ENCODE measurements at places on chromosomes 7 and 10.
A peak's percentile ranks its signal among the peaks of the same experiment; 100 is the strongest.

DNA sequence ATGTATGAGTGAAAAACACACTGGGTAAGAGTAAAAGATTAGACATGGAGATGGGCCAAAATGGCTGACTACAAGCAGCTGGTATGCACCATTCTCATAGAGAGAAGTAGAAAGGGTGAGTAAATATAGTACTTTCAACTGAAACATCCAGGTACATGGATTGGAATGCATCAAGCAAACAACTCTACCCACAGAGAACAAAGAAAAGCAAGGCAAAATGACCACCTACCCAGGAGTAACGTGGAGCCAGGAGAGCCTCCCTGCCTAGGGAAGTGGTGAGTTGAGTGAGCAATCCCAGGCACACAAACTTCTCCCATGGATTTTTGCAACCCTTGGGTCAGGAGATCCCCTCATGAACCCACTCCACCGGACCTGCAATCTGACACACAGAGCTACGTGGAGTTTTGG, 212.8 kb downstream of the PTN start:
- H3K4me1 ChIP-seq = no peaks in the 10 kb centered on the region
- no peak for DNase-seq
- H3K4me3 ChIP-seq = no peak overlapping the region

- H3K36me3 ChIP-seq = no peaks in the 10 kb centered on the region
- DNase-seq = peak; percentile 62
- peak overlapping the region; percentile 31 for H3K27ac ChIP-seq
- no peak overlapping the region for H3K4me3 ChIP-seq
Measured at GRCh38 chr10:97731346-97732051, 5.4 kb upstream of the ZFYVE27 start.

GRCh38 chr7:64882341-64883112, 20.5 kb upstream of the ZNF273 start:
- DNase-seq = no peak
- H3K27ac ChIP-seq = no peak overlapping the region
- H3K27me3 ChIP-seq = peaks cover 49% of the 10 kb centered on the region
- peak overlapping the region; percentile 69 for H3K4me3 ChIP-seq
- H3K4me1 ChIP-seq = peaks cover 16% of the 10 kb centered on the region

GRCh38 chr7:47480576-47481538, 101.1 kb downstream of the TNS3 start:
- peak overlapping the region; percentile 21 for H3K27ac ChIP-seq
- H3K27me3 ChIP-seq = peaks cover 11% of the 10 kb centered on the region
- no peak overlapping the region for H3K4me3 ChIP-seq
- no peaks in the 10 kb centered on the region for H3K4me1 ChIP-seq
- no peaks in the 10 kb centered on the region for H3K36me3 ChIP-seq
- DNase-seq = no peak

DNA sequence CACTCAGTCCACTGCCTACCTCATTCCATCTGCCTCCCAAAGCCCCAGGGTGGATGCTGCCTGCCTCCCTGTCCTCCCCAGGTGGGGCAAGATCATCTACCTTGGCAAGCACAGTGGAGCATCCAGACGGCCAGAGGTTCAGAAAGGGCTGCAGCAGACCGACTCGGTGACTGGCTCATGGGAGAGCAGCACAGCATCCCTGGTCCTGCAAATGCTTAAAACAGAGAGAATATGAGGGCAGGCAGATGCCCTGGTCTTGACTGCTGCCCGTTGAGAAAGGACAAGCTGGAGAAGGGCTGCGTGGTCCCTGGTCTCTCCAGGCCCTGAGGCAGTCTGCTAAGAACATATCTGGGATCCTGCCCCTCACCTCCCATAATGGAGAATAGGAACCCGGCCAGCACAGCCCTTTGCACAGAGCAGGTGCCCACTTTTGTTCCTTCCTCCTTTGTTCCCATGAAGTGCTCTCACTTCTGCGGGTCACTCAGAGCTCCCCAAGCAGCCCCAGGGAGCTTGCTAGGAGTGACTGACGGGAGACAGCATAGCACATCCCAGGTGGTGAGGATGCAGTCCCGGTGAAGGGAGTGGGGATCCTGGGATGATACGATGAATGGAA, 1.4 kb downstream of the HPS1 start:
- no peak for DNase-seq
- H3K27ac ChIP-seq = peak overlapping the region; percentile 88
- H3K27me3 ChIP-seq = peaks cover under 1% of the 10 kb centered on the region
- peak overlapping the region; percentile 87 for H3K4me3 ChIP-seq
- peaks cover 5% of the 10 kb centered on the region for H3K36me3 ChIP-seq
- peaks cover 54% of the 10 kb centered on the region for H3K4me1 ChIP-seq

GRCh38 chr7:94064541-94065191, 60.5 kb upstream of the BET1 start:
- H3K4me3 ChIP-seq = no peak overlapping the region
- no peak overlapping the region for H3K27ac ChIP-seq
- H3K36me3 ChIP-seq = no peaks in the 10 kb centered on the region
- H3K27me3 ChIP-seq = peaks cover 31% of the 10 kb centered on the region
- no peaks in the 10 kb centered on the region for H3K4me1 ChIP-seq
- no peak for DNase-seq

- H3K4me1 ChIP-seq = no peaks in the 10 kb centered on the region
- no peaks in the 10 kb centered on the region for H3K27me3 ChIP-seq
- no peaks in the 10 kb centered on the region for H3K36me3 ChIP-seq
- no peak overlapping the region for H3K27ac ChIP-seq
Measured at GRCh38 chr10:67114945-67115344, 189.1 kb downstream of the LRRTM3 start.

DNA sequence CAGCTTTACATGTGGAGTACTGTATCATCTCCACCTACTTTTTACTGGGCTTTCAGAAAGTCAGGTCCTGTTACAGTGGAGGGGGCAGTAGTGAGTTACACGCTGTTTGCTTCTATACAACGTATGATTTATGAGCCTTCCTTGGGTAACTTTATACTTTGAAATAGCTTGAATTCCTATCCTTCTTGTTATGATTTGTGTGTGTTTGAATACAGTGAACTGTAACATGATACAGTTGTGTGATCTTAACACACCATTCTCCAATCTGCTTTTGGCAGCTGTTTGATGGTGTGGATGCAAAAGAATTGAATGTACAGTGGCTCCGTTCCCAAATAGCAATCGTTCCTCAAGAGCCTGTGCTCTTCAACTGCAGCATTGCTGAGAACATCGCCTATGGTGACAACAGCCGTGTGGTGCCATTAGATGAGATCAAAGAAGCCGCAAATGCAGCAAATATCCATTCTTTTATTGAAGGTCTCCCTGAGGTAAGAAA, 41.7 kb downstream of the SP8 start:
- no peak overlapping the region for H3K4me3 ChIP-seq
- H3K36me3 ChIP-seq = no peaks in the 10 kb centered on the region
- H3K27ac ChIP-seq = no peak overlapping the region
- no peak for DNase-seq
- H3K27me3 ChIP-seq = peaks cover 8% of the 10 kb centered on the region

DNA sequence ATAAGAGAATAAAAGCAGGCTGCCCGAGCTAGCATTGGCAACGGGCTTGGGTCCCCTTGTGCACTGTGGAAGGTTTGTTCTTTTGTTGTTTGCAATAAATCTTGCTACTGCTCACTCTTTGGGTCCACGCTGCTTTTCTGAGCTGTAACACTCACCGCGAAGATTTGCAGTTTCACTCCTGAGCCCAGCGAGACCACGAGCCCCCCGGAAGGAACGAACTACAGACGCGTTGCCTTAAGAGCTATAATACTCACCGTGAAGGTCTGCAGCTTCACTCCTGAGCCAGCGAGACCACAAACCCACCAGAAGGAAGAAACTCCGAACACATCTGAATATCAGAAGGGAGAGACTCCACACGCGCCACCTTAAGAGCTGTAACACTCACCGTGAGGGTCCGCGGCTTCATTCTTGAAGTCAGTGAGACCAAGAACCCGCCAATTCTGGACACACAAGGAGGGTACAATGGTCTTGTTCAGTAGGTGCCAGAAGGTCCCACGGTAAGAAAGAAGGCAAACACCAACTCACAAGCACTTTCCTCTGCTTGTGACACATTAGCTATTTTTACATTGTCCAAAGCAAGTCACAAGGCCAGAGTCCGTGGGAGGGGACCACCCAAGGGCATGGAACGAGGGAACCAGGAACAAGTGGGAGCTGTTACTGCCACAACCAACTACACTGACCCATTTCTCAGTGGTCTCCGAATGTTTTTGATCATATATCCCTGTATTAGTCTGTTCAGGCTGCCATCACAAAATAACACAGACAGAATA, 29.2 kb upstream of the CACUL1 start:
- H3K4me3 ChIP-seq = peak overlapping the region; percentile 79
- H3K27ac ChIP-seq = no peak overlapping the region
- no peak for DNase-seq
- H3K27me3 ChIP-seq = peaks cover 3% of the 10 kb centered on the region
- peaks cover 2% of the 10 kb centered on the region for H3K36me3 ChIP-seq

DNA sequence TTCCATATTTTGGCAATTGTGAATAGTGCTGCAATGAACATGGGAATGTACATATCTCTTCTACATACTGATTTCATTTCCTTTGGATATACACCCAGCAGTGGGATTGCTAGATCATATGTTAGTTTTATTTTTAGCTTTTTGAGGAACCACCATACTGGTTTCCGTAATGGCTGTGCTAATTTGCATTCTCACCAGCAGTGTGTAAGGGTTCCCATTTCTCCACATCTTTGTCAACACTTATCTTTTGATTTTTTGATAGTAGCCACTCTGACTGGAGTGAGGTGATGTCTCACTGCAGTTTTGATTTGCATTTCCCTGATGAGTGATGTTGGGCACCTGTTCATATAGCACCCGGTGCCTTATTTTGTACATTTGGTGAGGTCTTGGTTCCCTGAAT, 519.6 kb downstream of the REEP3 start:
- H3K27me3 ChIP-seq = peaks cover 10% of the 10 kb centered on the region
- no peak overlapping the region for H3K27ac ChIP-seq
- peaks cover 6% of the 10 kb centered on the region for H3K4me1 ChIP-seq
- H3K4me3 ChIP-seq = peak overlapping the region; percentile 67

DNA sequence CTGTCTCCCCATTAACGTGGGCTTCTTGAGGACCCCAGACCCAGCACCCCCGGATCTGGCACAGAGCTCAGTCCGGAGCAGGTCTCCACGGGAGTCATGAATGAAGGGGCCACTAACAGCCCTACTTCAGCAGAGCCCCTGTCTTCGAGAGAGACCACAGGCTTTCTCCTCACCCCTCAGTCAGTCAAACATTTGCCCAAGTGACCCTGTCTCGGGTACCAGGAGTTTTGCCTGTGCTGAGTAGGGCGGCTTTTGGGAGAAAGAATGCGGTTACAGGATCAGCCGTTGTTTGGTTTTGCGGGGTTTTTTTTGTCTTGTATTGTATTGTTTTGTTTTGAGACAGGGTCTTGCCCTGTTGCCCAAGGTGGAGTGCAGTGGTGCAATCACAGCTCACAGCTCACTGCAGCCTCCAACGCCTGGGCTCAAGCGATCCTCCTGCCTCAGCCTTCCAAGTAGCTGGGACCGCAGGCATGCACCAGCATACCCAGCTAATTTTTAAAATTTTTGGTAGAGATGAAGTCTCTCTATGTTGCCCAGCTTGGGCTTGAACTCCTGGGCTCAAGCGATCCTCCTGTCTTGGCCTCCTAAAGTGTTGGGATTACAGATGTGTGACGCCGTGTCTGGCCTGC, 16.5 kb downstream of the ADAP1 start:
- H3K4me3 ChIP-seq = no peak overlapping the region
- no peaks in the 10 kb centered on the region for H3K27me3 ChIP-seq
- peaks cover 14% of the 10 kb centered on the region for H3K4me1 ChIP-seq
- no peak for DNase-seq
- no peak overlapping the region for H3K27ac ChIP-seq

GRCh38 chr10:13414855-13415254, 66.8 kb upstream of the SEPHS1 start:
- no peaks in the 10 kb centered on the region for H3K36me3 ChIP-seq
- H3K4me3 ChIP-seq = no peak overlapping the region

DNA sequence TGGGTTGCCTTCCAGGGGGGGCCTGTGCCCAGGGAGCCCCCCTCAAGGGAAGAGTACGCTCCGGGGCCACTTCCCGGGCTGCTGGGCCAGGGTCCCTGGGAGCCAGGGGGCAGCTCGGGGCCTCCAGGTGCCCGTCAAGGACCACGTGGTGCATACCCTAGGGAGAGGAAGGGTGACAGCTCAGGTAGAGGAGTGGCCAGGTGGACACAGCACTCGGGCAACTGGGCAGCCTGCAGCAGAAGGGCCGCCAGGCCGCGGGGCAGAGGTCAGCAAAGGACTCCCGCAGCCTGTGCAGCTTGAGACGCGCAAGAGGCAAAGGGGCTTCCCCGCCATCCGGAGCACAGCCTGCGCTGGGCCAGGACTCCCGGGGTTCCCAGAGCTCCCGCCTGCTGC, 26.4 kb downstream of the AP5Z1 start:
- no peaks in the 10 kb centered on the region for H3K27me3 ChIP-seq
- no peak overlapping the region for H3K27ac ChIP-seq
- no peak overlapping the region for H3K4me3 ChIP-seq

GRCh38 chr10:50229460-50229859, 21.9 kb downstream of the ASAH2 start:
- DNase-seq = no peak
- H3K4me1 ChIP-seq = no peaks in the 10 kb centered on the region
- H3K27me3 ChIP-seq = peaks cover 22% of the 10 kb centered on the region
- H3K27ac ChIP-seq = no peak overlapping the region
- H3K36me3 ChIP-seq = no peaks in the 10 kb centered on the region

- H3K27me3 ChIP-seq = peaks cover 15% of the 10 kb centered on the region
- H3K4me3 ChIP-seq = no peak overlapping the region
- no peak overlapping the region for H3K27ac ChIP-seq
- no peak for DNase-seq
Measured at GRCh38 chr10:117725993-117726392, 183.4 kb downstream of the EMX2 start.

- no peak for DNase-seq
- H3K27ac ChIP-seq = no peak overlapping the region
- H3K27me3 ChIP-seq = no peaks in the 10 kb centered on the region
- no peaks in the 10 kb centered on the region for H3K36me3 ChIP-seq
Measured at GRCh38 chr7:30329716-30330115, 45.3 kb downstream of the ZNRF2 start.

DNA sequence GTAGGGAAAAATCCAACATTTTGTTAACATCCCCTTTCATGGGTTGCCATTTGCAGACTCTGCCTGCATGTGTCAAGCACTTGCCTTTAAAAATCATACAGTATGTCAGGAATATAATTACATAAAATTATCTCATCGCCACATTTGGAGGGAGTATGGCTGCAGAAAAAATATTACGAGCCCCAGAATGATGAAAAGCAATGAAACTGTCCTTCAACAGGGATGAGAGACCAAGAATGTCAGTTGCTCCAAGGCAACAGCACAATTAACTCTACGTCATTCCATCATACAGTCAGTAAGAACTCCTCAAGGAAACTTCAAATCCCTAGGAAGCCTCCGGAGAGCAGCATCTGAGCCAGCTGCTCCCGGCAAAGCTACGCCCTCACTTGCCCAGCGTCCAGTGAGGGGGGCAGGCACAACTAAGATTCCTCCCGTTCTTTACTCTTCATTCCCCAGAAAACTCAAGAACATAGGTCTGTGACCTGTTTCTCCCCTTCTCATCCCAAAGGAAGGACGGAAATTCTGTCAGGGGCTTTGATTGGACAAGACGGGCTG, 132.9 kb downstream of the ANLN start:
- H3K36me3 ChIP-seq = peaks cover 22% of the 10 kb centered on the region
- no peak overlapping the region for H3K4me3 ChIP-seq
- no peaks in the 10 kb centered on the region for H3K27me3 ChIP-seq
- H3K4me1 ChIP-seq = peaks cover under 1% of the 10 kb centered on the region
- no peak overlapping the region for H3K27ac ChIP-seq

- DNase-seq = no peak
- H3K27me3 ChIP-seq = no peaks in the 10 kb centered on the region
- no peaks in the 10 kb centered on the region for H3K4me1 ChIP-seq
- no peak overlapping the region for H3K4me3 ChIP-seq
- no peaks in the 10 kb centered on the region for H3K36me3 ChIP-seq
Measured at GRCh38 chr10:119415536-119416503, 126.7 kb downstream of the RGS10 start.
